ENCODE measurements at places on chromosomes 16 and 17.

GRCh38 chr17:7215652-7216180 lies 3.9 kb downstream of the DLG4 start:
- no peak for DNase-seq

- DNase-seq, result no peak
Observed at GRCh38 chr17:67950945-67951344, 45.3 kb downstream of the C17orf58 start.

- DNase-seq, result no peak
Observed at GRCh38 chr16:49749816-49750215, 106.1 kb downstream of the ZNF423 start.

DNA sequence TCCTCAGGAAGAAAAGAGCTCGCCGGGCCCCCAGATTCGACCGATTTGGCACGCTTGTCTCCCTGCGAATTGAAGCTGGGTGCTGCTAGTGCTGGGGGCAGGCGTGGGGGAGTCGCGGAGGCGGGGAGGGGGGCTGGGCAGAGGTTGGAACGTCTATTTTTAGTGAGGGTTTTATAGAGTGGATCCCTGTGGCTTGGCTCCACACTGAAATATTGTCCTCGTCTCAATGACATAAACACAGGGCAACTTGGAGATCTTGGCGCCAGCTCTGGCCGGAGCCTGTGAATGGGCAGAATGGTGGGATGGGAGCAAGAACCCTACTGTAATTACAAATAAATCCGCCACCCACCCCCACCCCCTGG lies 15.7 kb upstream of the NOG start:
- DNase-seq, result no peak

DNA sequence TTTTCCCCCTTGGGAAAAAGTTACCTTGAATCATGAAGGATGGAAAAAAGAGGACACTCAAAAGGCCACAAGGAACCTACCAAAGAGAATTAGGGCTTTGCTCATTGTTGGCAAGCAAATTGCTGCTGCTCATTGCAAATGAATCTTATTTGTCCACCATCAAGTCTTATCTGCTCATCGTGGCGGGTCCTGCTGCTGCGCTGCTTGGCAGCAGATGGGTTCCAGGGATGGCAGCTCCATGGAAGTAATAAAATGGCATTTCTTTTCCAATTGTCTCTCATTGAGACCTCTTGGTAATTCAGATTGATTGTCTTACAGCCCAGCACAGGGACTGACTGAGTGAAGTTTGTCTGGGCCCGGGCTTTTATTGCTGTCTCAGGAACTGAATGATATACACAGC lies 118.7 kb downstream of the MRM1 start:
- DNase-seq, result no peak

- no peak for DNase-seq
Observed at GRCh38 chr16:82655072-82655714, 28.4 kb downstream of the CDH13 start.

DNA sequence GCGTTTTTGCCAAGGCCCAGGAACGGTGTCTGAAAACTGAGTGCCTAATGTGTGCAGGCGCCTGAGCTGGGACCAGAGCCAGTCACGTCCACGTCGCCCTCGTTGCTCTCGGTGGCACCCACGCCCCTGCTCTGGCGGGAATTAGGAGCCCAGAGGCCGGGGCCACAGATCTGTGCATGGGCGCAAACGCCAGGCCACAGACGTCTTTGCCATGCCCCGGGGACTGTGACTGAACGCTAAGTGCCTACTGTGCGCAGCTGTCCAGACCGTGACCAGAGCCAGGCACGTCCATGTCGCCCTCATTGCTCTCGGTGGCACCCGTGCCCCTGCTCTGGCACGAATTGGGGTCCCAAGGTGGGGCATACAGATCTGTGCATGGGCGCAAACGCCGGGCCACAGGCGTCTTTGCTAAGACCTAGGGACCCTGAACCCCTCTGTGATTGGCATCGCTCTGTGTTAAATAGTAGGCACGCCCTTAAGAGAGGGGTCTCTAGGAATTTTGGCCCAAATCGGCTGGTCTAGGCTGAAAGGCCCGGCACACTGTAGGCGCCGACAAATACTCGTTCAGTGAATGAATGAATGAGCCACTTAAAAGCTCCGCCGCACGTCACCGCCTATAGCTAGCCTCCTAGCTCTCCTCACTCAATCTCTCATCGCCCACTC lies 827 bp upstream of the UBALD1 start:
- DNase-seq, result no peak

DNA sequence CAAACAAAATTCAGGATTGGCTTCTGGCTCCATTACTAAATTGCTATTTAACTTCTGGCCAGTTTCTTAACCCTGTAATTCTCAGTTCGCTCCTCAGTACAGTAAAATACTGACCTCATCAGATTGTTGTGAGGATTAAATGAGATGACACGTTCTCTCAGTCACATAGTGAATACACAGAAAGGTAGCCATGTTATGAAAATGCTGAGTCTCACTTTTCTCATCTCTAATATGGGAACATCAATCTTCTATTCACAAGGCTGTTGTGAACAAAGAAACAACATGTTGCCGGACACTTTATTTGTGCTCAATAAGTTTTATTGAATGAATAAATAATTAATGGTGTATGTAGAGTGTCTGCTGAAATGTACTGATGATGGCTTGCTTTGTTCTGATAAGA lies 924.5 kb upstream of the GOT2 start:
- DNase-seq, result no peak

GRCh38 chr16:66658143-66658859 lies 38.2 kb downstream of the CMTM4 start:
- DNase-seq, result no peak

- DNase-seq, result no peak
Observed at GRCh38 chr16:19210280-19210924, 42.4 kb downstream of the SYT17 start.
